ENCODE measurements at places on chromosomes 4 and X.

GRCh38 chr4:139942241-139942640, 211.7 kb downstream of the MAML3 start:
- H3K4me1 ChIP-seq: peaks cover 7% of the 10 kb centered on the region
- H3K4me3 ChIP-seq: no peak overlapping the region
- H3K27ac ChIP-seq: no peak overlapping the region
- H3K27me3 ChIP-seq: peaks cover 8% of the 10 kb centered on the region
- H3K36me3 ChIP-seq: no peaks in the 10 kb centered on the region

DNA sequence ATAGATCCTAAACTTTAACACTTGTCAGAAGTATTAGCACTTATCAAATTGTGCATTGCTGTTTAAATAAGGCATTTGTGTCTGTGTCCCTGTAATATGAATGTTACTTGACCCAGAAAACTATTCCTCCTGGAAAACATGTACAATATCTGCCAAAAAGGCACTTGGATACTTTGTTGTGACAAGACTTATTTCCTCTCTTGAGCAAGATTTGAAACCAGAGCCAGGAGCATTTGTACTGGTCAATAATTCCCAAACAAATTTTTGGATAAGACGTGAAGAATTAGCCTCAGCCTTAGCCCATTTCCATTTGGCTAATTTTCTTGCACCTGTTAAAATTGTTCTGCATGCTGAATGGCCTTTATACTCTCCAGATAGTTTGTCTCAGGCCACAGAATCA, 176.3 kb upstream of the GK2 start:
- H3K4me1 ChIP-seq: no peaks in the 10 kb centered on the region
- no peaks in the 10 kb centered on the region for H3K27me3 ChIP-seq
- H3K27ac ChIP-seq: no peak overlapping the region
- no peak for DNase-seq

DNA sequence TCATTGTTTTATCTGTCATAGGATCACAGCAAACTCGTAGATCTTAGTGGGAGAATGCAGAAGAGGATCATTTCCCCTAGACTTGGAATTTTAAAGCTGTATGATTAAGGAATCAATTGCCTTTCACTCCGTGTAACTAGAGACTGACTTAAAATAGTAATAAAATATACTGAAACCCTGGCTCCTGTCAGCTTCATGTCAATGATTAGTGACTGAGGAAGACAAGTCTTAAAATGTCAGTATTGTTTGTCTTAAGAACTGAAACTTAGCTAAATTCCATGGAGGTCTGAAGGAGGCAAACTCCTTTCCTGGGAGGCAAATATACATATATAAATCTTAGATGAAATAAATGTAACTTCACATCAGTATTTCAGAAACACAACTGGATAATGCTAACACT, 1016.7 kb upstream of the PCDH10 start:
- H3K27ac ChIP-seq: no peak overlapping the region
- no peaks in the 10 kb centered on the region for H3K4me1 ChIP-seq
- DNase-seq: no peak
- no peaks in the 10 kb centered on the region for H3K36me3 ChIP-seq
- H3K27me3 ChIP-seq: no peaks in the 10 kb centered on the region

DNA sequence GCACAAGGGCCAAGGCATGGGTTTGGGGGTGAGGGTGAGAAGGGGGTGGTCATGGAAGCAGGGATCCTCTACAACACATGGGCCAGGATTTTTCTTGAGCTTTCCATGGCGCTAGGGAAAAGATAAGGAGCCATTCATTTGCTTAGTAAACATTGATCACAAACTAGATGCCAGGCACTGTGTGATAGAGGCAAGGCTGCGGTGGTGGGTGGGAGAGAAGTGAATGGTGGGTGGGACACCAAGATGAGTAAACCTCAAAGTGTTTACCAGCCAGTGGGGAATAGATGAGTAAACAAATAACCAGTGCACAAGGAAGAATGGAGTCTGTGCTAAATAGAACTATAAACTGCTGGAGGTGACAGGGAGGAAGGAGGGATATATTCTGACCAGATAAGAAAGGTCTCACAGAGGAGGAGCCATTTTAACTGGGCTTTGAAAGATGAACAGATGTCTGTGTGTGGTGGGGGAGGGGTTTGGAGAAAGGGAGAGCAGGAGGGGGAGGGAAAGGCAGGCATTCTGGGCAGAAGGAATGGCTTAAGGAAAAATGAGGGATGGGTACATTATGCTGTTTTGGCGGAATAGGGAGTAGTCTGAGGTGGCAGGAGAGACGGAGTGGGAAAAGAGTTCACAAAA, 48.0 kb upstream of the LAS1L start:
- H3K4me1 ChIP-seq: no peaks in the 10 kb centered on the region
- no peak overlapping the region for H3K4me3 ChIP-seq
- H3K27ac ChIP-seq: no peak overlapping the region
- no peak for DNase-seq

- peaks cover 19% of the 10 kb centered on the region for H3K4me1 ChIP-seq
- no peak overlapping the region for H3K4me3 ChIP-seq
- DNase-seq: no peak
- H3K27ac ChIP-seq: no peak overlapping the region
- H3K36me3 ChIP-seq: peaks cover 6% of the 10 kb centered on the region
Observed at GRCh38 chr4:110046588-110047049, 133.9 kb downstream of the EGF start.

DNA sequence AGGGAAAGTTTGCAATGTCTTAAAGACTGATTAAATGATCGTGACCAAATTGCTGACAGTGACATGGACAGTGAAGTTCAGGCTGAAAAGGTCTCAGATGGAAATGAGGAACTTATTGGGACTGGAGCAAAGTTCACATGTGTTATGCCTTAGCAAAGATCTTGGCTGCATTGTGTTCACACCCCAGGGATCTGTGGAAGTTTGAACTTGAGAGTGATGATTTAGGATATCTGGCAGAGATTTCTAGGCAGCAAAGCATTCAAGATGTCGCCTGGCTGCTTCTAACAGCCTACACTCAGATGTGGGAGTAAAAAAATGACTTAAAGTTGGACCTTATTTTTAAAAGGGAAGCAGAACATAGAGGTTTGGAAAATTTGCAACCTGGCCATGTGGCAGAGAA, 21.4 kb downstream of the SCARB2 start:
- H3K4me3 ChIP-seq: no peak overlapping the region
- DNase-seq: no peak
- H3K27me3 ChIP-seq: no peaks in the 10 kb centered on the region
- H3K36me3 ChIP-seq: peaks cover 28% of the 10 kb centered on the region
- H3K4me1 ChIP-seq: peaks cover 51% of the 10 kb centered on the region

GRCh38 chr4:88014386-88014905, 7.0 kb downstream of the PKD2 start:
- peaks cover 3% of the 10 kb centered on the region for H3K36me3 ChIP-seq
- DNase-seq: no peak
- H3K4me3 ChIP-seq: no peak overlapping the region
- no peak overlapping the region for H3K27ac ChIP-seq
- H3K4me1 ChIP-seq: peaks cover 62% of the 10 kb centered on the region

GRCh38 chrX:3545901-3546300, 167.5 kb downstream of the PRKX start:
- peaks cover 7% of the 10 kb centered on the region for H3K4me1 ChIP-seq
- no peak overlapping the region for H3K4me3 ChIP-seq
- DNase-seq: no peak
- H3K36me3 ChIP-seq: no peaks in the 10 kb centered on the region

DNA sequence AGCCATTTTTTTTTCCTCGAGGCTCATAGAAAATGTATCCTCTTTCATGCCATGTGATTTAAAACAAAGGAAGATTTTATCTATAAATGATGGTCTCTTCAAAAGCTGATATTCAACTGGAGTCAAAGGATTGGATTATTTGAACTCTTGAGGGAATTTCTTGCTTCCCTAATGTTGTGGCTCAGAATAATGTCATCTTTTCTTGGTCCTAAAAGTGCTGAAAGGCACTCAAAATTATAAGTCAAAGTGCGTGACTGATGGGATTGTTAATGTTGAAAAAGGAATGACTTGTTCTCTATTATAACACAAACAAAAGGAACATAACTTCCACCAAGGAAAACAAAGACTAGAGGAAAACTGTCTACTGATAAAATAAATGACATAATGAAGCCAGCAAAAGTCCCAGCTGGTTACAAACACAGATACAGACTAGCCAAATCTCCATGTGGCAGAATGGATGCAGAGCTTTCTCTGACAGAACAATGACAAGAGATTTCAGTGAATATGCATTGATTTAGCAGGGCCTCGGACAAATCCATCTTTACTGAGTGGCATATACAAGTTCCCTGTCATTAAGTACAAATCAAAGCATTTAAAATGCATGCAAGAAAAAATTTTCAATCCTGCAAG, 552.6 kb downstream of the GBA3 start:
- H3K36me3 ChIP-seq: no peaks in the 10 kb centered on the region
- no peaks in the 10 kb centered on the region for H3K27me3 ChIP-seq
- no peaks in the 10 kb centered on the region for H3K4me1 ChIP-seq
- H3K27ac ChIP-seq: no peak overlapping the region
- no peak for DNase-seq
- H3K4me3 ChIP-seq: no peak overlapping the region

GRCh38 chrX:110420771-110421499, 62.3 kb downstream of the RTL9 start:
- H3K27ac ChIP-seq: no peak overlapping the region
- peak overlapping the region; percentile 2 for H3K4me3 ChIP-seq
- no peak for DNase-seq
- peaks cover 13% of the 10 kb centered on the region for H3K27me3 ChIP-seq

GRCh38 chrX:119756926-119757635, 1.3 kb upstream of the SOWAHD start:
- DNase-seq: peak; percentile 63
- H3K4me1 ChIP-seq: no peaks in the 10 kb centered on the region

GRCh38 chr4:41143311-41144039, 70.9 kb downstream of the APBB2 start:
- peak; percentile 78 for DNase-seq
- H3K27me3 ChIP-seq: no peaks in the 10 kb centered on the region
- peak overlapping the region; percentile 91 for H3K27ac ChIP-seq

DNA sequence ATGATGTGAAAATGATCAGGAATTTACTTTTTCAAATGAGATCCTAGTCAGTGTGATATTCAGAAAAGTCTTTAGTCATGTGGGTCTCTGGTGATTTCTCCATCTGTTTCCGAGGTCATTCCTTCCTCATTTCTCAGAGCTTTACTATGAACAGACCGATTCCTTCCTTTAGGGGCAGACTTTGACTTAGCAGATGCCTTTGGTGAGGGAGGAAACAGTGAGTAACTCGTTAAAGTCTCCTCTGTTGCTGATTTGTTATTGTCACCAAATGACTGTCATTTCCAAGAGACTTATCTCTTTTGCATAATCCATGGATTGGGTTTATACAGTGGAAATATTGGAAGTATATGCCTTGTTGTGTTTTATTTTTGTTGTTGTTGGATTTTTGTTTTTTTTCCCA, 76.2 kb upstream of the CD99 start:
- peak overlapping the region; percentile 76 for H3K27ac ChIP-seq
- H3K27me3 ChIP-seq: no peaks in the 10 kb centered on the region
- H3K36me3 ChIP-seq: no peaks in the 10 kb centered on the region
- H3K4me3 ChIP-seq: no peak overlapping the region

GRCh38 chrX:21723814-21724213, 34.1 kb downstream of the SMPX start:
- H3K27me3 ChIP-seq: no peaks in the 10 kb centered on the region
- no peaks in the 10 kb centered on the region for H3K36me3 ChIP-seq
- no peak overlapping the region for H3K4me3 ChIP-seq
- H3K4me1 ChIP-seq: peaks cover 10% of the 10 kb centered on the region

DNA sequence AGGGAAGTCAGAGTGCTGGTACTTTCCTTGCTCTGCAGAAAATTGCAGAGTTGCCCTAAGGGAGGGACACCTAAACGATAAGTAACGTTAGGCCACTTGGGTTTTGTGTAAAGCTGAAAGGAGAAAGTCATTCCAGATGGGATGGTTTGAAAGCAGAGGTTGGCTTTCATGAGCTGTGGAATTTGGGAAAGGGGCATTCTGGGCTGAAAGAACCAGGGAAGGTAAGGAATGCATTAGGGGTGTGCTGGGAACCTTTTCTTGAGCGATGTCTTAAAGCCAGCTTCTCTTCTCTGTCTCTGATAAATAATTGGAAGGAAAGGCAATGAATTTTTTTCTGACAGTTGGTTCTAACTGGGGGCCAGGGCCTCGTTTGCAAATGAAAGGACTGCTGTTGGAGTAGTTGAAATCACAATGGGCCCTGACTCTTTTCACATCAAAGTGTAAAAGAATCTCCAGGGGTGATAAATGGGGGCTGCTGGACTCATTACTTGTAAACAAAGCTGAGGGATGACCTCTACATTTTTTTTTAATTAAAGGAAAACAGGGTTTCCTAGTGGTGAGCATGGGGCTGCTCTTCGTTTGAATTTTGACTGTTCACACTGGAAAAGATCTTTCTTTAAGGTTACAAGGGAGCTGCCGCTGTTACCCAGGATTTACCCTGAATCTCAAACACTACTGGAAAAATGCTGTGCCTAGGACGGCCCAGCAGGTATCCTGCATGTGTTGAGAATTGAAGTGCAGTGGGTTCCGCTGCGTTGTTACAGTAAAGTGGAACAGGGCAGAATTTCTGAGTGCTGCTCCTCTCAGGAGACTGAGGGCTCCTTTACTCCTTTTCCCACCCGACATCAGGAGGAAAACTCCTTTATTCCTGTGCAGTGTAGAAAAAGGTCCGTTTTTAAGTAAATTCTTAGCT, 25.0 kb downstream of the AFF1 start:
- H3K4me3 ChIP-seq: no peak overlapping the region
- DNase-seq: no peak
- peak overlapping the region; percentile 0 for H3K27ac ChIP-seq
- H3K4me1 ChIP-seq: peaks cover 17% of the 10 kb centered on the region
- no peaks in the 10 kb centered on the region for H3K27me3 ChIP-seq

DNA sequence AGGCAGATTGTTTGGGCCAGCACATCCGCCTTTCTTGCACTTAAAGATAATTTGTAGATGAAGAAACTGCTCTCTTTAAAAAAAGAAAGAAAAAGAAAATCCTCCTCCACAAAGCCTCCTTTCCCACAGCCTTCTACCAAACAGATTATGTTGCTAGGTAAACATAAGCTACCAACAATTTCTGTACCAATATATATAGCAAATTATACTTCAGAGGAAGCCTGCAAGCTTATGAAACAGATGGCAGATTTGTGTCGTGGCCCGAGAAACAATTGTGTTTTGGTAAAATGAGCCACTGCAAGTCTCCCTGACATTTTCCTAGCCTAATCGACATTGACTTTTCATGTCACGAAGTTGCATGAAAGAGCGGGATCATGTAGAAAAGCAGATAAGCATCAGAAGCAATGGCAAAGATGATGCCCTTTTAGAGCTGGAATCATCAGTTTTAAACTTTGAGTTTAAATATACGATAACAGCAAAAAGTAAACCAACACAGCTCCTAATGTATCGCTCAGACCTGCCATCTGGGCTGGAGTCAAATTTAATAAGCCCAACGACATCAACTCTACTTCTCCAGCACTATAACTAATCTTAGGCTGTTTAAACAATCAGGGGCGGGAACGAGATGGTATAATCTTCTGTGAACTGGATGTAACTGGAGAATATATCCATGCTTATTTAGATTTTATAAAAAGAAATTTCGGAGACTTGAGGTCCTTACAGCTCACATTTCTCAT, 94.9 kb upstream of the PLAC1 start:
- no peaks in the 10 kb centered on the region for H3K4me1 ChIP-seq
- no peak for DNase-seq
- no peak overlapping the region for H3K4me3 ChIP-seq
- no peaks in the 10 kb centered on the region for H3K36me3 ChIP-seq
- no peaks in the 10 kb centered on the region for H3K27me3 ChIP-seq
- no peak overlapping the region for H3K27ac ChIP-seq

- H3K36me3 ChIP-seq: no peaks in the 10 kb centered on the region
- no peak overlapping the region for H3K27ac ChIP-seq
- no peak for DNase-seq
- no peaks in the 10 kb centered on the region for H3K4me1 ChIP-seq
- no peaks in the 10 kb centered on the region for H3K27me3 ChIP-seq
Observed at GRCh38 chrX:8591501-8591900, 126.9 kb downstream of the VCX3B start.
